Stimulated activated CD4-positive, alpha-beta T cell treated with anti-CD3 and anti-CD28 coated beads, Interleukin-15, amount 100 ng/mL, for 48 hours (primary cell): ENCODE measurements at places on chromosomes 5 and 9.

DNA sequence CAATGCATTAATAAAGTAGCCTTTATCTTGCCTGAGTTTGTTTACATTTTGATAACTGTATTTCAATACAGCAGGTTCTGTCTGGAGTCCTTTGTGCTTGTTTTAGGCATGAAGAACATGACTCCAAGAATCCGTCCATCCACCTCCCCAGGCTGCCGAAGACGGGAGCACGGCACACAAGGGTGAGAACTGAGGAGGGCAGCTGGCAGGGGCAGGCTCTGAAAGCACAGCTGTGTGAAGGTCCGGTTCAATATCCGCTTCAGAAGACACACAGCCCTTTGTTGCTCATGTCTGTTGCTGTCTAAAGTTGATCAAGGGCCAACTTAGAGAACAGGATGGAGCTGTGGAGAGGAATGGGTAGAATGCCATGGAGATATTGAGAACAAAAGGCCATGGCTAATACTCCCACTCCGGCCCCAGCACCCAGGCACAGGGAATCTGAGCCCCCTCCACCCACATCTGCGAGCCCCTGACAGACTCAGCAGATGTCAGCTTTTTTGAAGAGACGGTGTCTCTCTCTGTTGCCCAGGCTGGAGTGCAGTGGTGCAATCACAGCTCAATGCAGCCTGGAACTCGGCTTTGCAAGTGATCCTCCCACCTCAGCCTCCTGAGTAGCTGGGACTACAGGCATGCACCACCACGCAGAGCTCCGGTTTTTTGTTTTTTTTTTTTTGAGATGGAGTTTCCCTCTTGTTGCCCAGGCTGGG is 58.5 kb upstream of the GNE start:
- no peak for DNase-seq

DNA sequence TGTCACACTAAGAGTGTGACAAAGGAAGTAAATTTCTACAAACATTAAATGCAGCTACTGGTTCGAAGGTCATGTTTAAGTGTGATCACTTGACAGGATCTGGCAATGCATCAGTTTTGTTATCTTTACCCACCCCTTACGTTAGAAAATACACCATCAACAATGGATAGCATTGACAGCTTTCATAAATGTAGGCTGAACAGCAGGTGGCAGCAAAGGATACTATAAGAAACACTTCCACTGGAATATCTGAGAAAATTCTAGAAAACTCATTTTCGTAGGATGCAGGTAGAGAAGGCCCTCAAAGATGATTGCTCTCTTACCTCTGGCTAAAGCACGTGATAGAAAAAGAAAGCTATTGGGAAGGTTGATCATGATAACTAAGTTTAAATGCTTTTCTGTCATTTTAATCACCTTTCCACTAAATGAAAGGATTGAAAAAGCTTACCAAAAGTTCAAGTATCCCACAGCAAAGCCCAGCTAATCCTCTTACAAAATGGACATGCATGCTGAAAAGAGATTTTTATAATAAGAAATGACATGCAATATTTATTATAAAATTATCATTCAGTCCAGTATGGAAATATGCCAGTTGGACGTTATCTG is 292.5 kb downstream of the PARP8 start:
- no peak for DNase-seq

- no peak for DNase-seq
Measured at GRCh38 chr9:121773286-121773953, 122.0 kb downstream of the DAB2IP start.

DNA sequence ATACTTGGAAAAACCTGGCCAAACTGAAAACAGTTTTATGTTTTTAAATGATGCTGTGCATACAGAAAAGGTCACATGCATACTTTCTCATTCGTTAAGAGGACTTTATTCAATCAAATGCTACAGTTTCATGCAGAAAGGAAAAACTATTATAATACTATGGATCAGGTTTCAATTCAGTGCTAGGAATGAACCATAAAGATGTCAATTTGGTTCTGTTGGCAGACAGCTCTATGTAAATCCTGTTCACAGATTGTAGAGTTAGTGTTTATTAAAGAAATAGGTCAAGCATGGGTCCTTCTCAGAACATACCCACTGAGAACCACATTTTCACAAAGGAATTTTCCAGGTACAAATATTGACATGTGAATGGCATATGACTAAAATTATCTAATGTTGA is 57.1 kb downstream of the RETREG1 start:
- DNase-seq: no peak

DNA sequence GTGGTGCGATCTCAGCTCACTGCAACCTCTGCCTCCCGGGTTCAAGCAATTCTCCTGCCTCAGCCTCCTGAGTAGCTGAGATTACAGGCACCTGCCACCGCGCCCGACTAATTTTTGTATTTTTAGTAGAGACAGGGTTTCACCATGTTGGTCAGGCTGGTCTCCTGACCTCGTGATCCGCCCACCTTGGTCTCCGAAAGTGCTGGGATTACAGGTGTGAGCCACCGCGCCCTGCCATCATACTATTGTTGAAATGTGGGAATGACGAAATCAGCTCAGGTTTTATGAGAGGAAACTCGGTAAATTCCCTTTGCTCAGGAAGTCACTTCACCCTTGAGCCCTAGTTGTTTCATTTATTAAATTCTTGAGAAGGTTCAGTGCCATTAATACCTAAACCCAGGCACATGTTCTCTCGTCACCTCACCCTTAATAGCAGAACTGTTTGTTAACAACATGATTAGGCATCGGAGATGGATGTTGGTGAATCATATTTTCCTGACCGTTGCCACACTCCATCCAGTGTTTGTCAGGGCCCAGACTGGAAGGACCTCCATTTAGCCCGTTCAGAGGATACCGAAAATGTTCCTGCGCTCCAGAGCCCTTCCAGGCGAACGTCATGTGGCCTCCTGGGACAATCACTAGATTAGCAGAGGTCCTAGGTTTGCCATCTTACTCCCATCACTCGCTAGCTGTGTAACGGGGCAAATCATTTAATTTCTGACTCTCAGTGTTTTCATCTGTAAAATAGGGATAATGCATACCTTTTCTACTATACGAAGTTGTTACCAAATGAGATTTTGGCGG is 20.0 kb upstream of the CREBRF start:
- peak; percentile 42 for DNase-seq

DNA sequence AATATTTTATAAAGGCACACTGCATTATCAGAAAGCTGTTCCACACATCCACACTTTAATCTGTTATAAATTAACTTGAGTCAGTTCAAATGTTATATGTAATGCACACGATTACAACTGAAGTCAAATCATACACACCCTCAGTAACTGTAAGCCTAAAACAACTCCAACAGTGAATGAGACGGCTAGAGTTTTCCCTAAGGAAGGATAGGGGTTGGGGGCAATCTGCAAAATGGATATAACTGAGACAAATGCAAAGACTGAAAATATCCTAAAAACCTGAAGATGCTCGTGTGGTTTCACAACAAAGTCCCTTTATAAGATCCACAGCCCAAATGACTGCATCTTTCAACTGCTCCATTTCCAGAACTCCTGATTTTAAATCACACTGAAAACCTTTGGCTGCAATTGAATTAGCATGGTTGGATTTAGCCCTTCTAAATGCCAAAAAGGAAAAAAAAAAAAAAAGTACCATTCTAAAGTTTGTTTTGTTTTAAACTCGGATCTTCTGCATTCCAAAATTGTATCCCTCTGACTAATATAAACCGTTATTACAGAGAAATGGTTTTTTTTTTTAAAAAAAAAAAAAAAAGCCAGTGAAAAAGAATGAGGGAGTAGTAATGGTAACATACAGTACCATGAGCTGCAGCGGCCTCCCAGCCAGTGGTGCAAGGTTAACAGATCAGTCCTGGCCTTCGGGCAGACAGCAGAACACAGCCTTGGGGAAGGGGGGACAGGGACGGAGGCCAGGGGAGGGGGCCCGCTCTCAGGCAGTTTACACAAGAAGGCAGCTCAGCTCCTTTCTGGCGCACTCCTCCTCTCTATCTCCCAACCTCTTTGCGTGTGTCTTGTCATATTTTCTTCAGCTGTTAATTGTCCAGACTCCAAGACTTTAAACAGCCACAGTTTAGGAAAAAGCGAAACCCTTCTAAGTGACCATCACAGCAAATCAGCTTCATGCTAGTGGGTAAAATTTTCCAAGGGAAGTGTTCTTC is 166.1 kb downstream of the BNC2 start:
- DNase-seq: no peak

DNA sequence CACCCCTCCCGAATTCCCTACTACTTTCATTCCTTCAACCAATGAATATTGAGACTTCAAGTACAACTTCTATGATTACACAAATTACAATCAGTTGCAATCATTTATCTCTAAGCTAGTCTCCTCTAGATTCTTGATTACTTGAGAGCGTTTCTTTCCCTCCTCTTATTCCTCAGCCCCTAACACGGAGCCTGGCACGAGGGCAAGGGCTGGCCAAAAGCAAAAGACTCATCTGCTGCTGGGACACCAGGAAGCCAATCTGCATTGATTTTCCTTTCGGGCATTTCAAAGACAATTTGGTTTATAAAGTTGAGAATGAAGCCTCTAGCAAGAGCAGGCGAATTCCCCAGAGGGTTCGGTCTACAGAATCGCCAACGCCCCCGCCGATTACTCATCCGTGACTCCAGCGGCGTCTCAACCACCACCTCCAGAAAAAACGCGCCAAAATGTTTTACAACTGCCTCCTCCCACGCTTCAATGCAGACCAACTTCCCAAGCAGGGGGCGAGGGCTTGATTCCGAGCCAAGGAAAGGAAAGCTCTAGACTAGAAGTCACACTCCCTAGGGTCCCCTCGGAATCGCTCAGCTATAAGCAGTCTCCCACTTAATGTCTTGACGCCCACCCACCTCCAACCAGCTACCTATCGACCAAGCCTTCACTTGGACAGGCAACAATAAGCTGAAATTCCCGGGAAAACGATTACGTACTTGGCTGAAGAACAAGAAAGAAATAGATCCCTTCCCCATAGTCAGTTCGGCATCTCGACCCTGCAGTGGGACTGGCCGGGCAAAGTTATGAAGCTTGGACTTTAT is 1.5 kb downstream of the PCSK1 start:
- peak; percentile 7 for DNase-seq

DNA sequence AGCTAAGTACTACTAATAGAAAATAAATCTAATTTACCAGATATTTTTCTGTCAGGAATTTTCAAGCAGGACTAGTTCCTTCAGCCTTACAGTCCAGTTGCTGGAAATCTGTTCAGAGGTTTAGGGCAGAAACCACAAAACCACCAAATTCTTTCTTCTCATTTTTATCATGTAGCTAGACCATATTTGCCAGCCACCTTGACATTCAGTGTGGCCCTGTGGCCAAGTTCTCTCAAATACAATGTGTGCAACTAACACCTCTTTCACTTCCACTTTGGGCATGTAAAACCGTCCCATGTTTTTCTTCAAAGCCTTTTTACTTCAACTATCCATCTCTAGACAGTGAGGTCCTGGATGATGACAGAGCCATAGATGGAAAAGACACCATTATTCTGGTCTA is 1133.2 kb upstream of the CDH18 start:
- no peak for DNase-seq

- DNase-seq: no peak
Measured at GRCh38 chr9:2234371-2234893, 219.3 kb downstream of the SMARCA2 start.

DNA sequence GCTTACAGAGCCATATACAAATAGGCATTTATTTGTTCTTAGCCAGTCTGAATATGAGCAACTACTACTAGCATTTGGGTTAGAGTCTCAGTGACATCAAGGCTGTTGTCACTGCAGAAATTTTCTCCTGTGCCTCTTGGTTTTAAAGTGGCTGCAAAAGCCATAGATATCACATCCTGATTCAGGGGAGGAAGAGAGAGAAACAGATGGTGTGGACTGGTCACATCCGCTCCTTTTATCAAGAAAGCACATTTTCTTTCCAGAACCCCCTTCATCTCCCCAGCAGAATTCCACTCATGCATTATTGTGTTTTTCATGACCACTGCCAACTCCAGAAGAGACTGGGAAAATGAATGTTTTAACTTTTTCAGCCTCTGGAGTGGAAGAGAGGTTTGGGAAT is 69.8 kb downstream of the PTTG1 start:
- no peak for DNase-seq

GRCh38 chr9:114225561-114226212 is 70.3 kb downstream of the COL27A1 start:
- no peak for DNase-seq

DNA sequence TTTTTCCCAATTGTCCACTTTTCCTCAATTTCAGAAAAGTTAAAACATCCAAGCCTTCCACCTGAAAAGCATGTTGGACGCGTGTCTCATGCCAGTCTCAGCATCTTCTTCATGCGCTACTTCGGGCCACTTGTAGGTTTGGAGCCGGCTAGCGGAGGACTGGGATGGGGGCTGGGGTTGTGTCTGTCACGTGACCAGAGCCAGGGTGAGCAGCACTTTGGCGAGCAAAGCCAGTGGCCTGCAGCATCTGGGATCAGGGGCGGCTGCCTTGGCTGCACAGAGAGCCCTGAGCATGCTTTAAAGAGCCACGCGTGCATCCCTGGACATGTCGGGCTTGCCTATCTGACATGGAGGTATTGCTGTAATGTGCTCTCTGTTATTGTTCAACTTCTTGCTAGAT is 41.2 kb downstream of the SLC6A3 start:
- DNase-seq: no peak

DNA sequence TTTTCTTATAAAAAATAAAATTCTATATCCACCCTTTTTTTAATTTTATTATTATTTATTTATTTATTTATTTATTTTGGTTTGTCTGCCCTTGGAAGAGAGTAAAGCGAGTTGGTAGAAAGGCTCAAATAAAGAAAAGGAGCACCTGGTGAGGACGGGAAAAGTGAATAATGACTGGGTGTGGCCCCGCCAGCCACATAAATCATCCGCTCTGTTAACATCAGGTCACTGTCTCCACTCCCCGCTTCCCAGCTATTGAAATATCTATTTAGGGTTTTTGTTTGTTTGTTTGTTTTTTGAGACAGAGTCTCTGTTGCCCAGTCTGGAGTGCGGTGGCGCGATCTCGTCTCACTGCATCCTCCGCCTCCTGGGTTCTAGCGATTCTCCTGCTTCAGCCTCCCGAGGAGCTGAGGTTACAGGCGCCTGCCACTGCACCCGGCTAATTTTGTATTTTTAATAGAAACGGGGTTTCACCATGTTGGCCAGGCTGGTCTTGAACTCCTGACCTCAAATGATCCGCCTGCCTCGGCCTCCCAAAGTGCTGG is 844 bp downstream of the POLR3G start:
- no peak for DNase-seq

DNA sequence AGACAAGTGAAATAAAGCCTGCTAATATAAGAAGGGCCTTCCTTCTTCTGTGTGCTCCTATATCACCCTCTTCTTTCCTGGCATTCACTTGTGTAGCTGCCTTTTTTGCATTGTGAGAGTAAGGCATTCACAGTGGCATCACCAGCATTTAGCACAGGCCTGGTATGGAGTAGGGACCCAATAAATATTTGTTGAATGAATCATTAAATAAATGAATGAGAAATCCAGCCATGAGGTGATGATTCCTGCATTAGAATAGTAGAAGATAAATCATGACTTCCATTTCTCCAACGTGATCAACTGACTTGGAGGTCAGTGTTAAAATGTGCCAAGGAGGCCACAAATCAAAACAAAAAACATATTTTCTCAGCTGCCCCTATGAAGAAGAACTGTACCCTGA is 3.9 kb downstream of the PLPPR1 start:
- no peak for DNase-seq

- DNase-seq: no peak
Measured at GRCh38 chr9:115192835-115193525, 75.0 kb upstream of the TNC start.

- no peak for DNase-seq
Measured at GRCh38 chr5:124512952-124513632, 233.3 kb downstream of the ZNF608 start.

GRCh38 chr5:170614720-170615119 is 110.9 kb downstream of the KCNIP1 start:
- no peak for DNase-seq

- DNase-seq: no peak
Measured at GRCh38 chr5:74224331-74224730, 416.2 kb downstream of the ENC1 start.

GRCh38 chr5:172745838-172746237 is 25.2 kb downstream of the DUSP1 start:
- no peak for DNase-seq
